ENCODE measurements at places on chromosomes 13 and 19. TPM values are rescaled to one million over a fixed set of nuclear protein-coding genes. Genes with fewer than 3 reads are reported as not detected.

GPR18 gene
- not detected for total RNA-seq

SERP2 gene
- 0.36 TPM for total RNA-seq

PRX gene
- 1.4 TPM for total RNA-seq

CEACAM6 gene
- total RNA-seq: 9.6 TPM

ARL11 gene
- total RNA-seq: under 0.01 TPM

FAM83E gene
- 17.0 TPM for total RNA-seq

CGB8 gene
- total RNA-seq: not detected

SBK2 gene
- not detected for total RNA-seq

ZNF584 gene
- 21.4 TPM for total RNA-seq

MEIS3 gene
- total RNA-seq: 9.6 TPM

SULT2B1 gene
- 7.8 TPM for total RNA-seq

LRG1 gene
- total RNA-seq: 2.1 TPM

MISP3 gene
- total RNA-seq: 0.34 TPM

WIZ gene
- 17.6 TPM for total RNA-seq

PRODH2 gene
- total RNA-seq: not detected

URAD gene
- not detected for total RNA-seq

KIR2DL1 gene
- not detected for total RNA-seq

ZNF85 gene
- total RNA-seq: 3.3 TPM

DIAPH3 gene
- total RNA-seq: 0.68 TPM

FXYD3 gene
- total RNA-seq: 245 TPM

LRRC4B gene
- total RNA-seq: not detected

CEACAM5 gene
- 2.4 TPM for total RNA-seq

SAFB2 gene
- total RNA-seq: 41.9 TPM

ZNF540 gene
- under 0.01 TPM for total RNA-seq

DNAJB1 gene
- total RNA-seq: 129 TPM

ZSCAN4 gene
- 0.50 TPM for total RNA-seq

TMTC4 gene
- total RNA-seq: 23.7 TPM

VSTM2B gene
- not detected for total RNA-seq

N4BP2L1 gene
- total RNA-seq: 2.7 TPM

ATP11A gene
- total RNA-seq: 23.2 TPM

GPR12 gene
- total RNA-seq: not detected

GIPC1 gene
- total RNA-seq: 199 TPM

POLR1D gene
- total RNA-seq: 154 TPM

OR7C1 gene
- not detected for total RNA-seq

EPS8L1 gene
- 96.7 TPM for total RNA-seq

SRRM5 gene
- 0.07 TPM for total RNA-seq

KIR2DL4 gene
- not detected for total RNA-seq

CIRBP gene
- total RNA-seq: 181 TPM

ZBTB32 gene
- total RNA-seq: not detected

MCEMP1 gene
- under 0.01 TPM for total RNA-seq

CYP4F2 gene
- not detected for total RNA-seq

KCNK6 gene
- 28.7 TPM for total RNA-seq

PLA2G4C gene
- 1.7 TPM for total RNA-seq

ZNF446 gene
- 3.4 TPM for total RNA-seq

DHDH gene
- 1.6 TPM for total RNA-seq

MIDN gene
- total RNA-seq: 32.1 TPM

NCCRP1 gene
- total RNA-seq: 8.9 TPM

ACP7 gene
- 1.1 TPM for total RNA-seq

EDNRB gene
- total RNA-seq: not detected

LIM2 gene
- not detected for total RNA-seq

VSTM1 gene
- total RNA-seq: not detected

Data from nasal cavity respiratory epithelium epithelial cell of viscerocranial mucosa (primary cell).